ENCODE measurements at places on chromosomes 13 and 19.

DNA sequence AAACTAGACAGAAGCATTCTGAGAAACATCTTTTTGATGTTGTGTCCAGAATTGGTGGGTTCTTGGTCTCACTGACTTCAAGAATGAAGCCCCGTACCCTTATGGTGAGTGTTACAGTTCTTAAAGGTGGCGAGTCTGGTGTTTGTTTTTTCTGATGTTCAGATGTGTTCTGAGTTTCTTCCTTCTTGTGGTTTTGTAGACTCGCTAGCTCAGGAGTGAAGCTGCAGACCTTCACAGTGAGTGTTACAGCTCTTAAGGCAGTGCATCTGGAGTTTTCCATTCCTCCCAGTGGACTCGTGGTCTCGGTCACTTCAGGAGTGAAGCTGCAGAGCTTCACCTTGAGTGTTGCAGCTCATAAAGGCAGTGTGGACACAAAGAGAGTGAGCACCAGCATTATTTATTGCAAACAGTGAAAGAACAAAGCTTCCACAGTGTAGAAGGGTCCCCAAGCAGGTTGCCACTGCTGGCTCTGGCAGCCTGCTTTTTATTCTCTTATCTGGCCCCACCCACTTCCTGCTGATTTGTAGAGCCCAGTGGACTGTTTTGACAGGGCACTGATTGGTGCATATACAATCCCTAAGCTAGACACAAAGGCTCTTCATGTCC, 1820.8 kb downstream of the UQCRFS1 start:
- DNase-seq = no peak

DNA sequence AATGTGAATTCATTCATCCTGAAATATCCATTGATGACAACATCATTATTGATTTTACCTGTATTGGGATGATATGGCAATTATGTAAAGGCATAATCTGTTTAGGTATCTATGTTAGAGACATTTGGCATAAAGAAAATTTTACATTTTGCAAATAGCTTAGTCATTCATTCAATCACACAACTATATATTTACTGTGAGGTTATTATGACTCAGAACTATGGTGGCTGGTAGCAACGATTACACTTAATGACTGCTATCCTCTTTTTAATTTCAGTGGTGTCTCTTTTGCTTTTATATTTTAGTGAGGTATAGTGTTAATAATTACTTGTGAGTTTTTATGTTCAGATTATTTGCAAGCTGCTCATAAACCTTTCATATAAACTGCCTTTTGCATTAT, 955.9 kb downstream of the SLITRK6 start:
- DNase-seq = no peak

GRCh38 chr13:53398051-53398450, 369.4 kb downstream of the OLFM4 start:
- DNase-seq = no peak

DNA sequence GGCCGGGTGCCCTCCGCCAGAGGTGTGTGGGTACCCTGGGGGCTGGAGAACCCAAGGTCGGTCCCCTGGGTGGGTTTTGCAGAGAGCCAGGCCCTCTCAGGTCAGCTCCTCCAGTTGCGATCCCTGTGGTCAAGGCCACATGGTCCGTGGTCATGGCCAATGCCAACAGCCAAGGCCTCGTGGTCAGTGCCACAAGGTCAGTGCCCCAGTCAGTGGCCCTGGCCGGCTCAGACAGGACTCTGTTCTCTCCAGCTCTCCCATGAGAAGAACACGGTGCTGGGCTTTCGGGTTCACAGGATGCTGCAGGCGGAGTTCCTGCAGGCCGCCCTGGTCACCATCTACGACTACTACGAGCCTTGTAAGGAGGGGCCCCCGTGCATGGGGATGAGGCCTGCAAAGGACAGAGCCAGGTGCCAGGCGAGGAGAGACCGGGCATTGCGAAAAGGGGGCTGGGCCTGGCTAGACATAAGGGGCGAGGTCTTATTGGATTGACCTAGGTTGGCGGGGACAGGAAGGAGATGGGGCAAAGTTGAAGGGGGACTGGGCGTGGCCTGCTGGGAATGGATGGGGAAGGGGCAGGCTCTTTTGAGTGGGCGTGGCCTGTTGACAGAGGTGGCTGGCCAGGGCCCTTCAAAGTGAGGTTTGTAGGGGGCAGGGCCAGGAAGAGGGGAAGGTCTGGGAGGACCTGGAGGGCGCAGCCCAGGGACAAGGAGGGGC, 15.2 kb upstream of the SHFL start:
- no peak for DNase-seq

DNA sequence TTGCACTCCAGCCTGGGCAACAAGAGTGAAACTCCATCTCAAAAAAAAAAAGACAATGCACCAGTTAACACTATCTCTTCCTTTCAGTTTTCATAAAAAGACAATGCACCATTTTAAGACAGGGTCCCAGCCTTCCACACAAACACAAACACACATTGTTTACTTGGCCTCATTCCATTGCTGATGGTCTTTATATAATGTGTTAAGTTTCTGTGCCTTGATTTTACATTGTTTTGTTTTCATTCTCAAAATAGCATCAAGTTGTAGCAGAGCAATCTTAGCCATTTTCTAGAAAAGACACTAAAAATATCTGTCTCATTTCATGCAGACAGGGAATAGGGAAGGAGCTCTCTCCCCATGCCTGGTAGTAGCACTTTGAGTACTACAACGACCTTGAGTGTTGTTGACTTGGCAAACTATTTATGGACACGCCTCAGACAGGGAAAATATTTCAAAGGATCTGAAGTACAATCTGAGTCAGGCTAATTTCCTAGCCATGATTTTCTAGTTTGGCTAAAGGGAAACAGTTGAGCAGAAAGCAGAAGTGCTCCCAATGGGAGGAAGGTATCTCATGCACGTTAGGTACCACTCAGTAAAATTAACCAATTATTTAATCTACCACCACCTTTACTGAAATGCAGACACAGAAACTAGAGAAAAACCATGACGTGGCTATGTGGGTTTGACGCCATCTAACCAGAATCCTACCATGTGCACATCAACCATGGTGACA, 120.6 kb downstream of the ABCC4 start:
- no peak for DNase-seq

- DNase-seq = no peak
Observed at GRCh38 chr13:73876323-73876722, 257.9 kb downstream of the KLF12 start.

DNA sequence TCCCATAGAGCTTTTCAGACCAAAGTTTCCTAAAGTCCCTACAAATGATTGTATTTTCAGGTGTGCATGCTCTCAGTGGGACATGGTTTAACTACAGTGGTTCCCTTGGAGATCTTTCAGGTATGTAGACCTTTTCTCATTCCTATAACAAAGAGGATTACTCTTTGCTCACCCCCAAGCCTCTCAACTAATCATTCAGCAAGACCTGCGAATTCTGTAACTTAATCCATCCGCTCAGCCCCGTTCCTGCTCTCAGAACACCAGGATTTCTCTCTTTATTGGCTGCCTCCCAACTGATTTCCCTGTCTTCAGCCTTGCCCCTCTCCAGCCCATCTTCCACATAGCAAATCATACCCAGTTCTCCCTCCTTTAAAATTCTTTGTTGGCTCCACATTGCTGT, 253.6 kb downstream of the MTUS2 start:
- no peak for DNase-seq

- no peak for DNase-seq
Observed at GRCh38 chr19:19568802-19569756, 31.0 kb downstream of the CILP2 start.

GRCh38 chr19:4847190-4847973, 15.9 kb upstream of the TICAM1 start:
- no peak for DNase-seq

- DNase-seq = no peak
Observed at GRCh38 chr13:50721672-50721992, 121.9 kb downstream of the DLEU7 start.

GRCh38 chr19:53308339-53308811, 25.2 kb upstream of the ZNF845 start:
- DNase-seq = no peak

DNA sequence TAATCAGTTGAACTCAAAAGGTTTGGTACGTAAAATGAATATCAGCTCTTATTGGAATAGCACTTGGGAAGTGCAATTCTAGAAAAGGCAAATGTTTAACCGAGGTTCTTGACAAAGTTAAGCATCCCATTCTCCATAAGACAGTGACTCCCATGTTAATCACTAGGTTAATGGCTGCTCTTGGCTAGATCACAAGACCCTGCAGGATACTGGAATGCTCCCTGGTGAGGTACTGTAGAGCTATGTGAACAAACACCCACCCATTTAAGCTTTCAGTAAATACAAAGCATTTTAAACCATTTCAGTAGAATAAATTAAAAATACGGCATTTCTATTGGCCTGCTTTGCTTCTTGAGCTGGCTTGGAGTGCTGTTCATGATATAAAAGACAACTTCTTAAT, 56.5 kb downstream of the TDRD3 start:
- DNase-seq = no peak

- DNase-seq = no peak
Observed at GRCh38 chr13:113607056-113607888, 22.7 kb downstream of the TFDP1 start.

DNA sequence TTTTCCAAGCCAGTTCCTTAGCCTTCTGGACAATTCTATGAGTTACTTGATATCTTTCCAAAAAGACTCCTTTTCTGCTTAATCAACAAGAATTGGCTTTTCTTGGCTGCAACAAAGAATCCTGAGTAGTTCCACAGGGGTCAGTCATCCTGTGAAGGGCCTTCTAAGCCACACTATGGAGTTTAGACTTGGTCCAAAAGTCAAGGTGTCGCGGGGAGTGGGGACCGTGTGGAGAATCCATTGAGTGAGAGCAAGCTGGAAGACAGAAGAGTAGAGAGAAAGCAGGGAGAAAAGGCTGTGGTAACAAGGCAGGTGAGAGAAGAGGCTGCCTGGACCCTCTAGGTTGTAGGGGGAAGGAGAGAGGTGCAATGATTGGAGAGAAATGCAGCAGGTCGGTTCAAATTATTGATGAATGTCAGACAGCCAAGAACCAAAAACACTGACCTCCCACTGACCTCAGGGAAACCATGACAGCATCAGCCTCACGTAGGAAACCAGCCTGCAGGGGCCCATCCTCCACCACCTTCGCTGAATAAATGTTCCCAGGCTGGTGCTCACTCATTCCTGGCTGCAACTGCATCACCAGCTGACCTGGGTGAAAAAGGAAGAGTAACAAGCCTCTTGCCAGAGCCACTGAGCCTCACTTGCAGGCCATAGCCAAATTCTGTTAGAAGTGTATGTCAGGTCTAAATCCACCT, 7.1 kb upstream of the IFT88 start:
- DNase-seq = no peak

DNA sequence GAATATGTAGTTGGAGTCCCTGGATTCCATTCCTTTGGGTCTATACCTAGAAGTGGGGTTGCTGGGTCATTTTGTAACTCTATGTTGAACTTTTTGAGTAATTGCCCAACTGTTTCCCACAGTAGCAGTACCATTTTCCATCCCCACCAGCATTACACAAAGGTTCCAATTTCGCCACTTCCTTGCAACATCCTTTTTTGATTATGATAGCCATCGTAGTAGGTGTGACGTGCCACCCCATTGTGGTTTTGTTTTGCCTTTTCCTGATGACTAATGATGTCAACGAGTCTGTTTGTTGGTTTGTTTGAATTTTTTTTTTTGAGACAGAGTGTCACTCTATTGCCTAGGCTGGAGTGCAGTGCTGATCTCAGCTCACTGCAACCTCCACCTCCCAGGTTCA, 3.3 kb upstream of the PEX11G start:
- peak; percentile 58 for DNase-seq

GRCh38 chr19:14517840-14518505, at the start of gene DNAJB1:
Gene DNAJB1, minus strand, starts transcription at chr19:14518397. Its CDS starts 48 bp downstream, at chr19:14518349.
- DNase-seq = peak; percentile 72

DNA sequence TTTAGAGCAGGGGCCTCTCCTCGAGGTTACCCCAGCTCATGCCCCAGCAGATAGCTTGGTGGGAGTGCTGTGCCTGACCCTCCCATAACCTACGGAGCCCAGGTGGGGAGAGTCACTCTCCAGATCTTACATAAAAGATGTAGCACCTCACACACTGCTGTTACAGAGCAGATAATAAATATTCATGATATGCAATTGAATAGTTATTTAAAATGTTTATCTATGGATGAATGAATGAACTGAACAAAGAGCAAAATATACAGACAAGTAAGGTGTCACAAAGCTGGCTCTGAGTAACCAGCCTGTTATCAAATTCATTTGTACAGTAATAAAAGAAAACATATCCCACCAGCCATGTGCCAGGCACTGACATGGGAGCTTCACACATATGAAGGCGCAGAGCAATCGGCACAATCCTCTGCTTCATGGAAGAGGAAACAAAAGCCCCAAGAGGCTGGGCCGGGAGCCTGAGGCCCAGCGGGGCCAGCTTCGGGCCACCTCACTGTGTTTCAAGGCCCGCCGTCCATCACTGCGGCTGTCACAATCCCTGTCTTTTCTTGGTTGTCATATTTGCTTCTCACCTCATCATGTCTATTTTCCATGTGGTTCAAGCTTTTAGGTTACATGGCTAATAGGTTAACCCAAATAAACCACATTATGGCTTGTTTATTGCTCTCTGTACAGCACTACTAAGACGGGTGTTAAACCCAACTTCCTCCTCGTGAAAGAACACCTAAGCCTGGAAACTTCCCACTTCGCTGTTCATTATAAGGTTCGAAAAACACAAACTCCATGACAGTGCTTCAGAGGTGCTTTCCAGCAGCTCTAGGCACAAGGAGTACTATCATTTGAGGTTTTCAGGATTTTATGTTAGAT, 78.4 kb downstream of the IRS2 start:
- no peak for DNase-seq

DNA sequence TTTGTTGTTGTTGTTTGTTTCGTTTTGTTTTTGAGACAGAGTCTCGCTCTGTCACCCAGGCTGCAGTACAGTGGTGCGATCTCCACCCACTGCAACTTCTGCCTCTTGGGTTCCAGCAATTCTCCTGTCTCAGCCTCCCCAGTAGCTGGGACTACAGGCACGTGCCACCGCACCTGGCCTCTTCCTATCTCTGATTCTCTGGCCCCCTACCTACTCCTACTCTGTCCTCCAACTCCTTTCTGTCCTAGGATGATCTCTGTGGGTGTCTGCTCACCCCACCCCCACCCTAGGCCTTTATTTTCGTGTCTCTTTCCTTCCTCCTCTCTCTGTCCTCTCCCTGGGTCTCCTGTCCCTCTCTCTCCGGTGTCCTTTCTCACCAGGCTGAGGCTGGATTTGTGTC, 1.2 kb downstream of the PIH1D1 start:
- DNase-seq = no peak

- no peak for DNase-seq
Observed at GRCh38 chr19:3780786-3781304, 5.3 kb downstream of the MATK start.

DNA sequence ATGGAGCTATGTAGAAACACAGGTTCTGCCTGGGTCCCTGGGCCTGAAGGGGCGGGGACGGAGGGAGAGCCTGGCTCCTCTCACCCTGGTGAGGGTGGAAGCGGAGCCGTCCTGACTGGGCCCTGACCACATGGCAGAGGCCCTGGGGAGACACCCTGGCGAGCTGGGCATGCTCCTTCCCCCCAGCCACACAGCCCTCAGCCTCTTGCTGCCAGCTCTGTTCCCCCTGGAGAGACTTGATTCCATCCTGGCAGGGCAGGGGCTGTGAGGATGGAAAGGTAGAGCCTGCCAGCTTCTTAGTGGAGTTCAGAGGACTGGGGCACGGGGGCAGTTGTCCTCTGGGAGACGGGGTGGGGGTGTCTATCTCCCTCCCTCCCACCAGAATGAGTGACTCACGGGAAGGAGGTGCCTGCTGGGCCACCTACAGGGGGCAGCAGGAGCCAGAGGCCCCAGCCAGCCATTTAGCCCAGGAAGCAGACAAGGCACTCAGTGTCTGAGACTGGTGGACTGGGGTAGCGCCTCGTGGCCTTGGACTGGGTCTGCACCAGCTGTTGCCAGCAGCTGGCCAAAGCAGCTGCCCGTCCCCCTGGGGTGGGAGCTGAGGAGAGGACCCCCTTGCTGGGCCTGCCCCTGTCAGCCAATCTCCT, 22.8 kb upstream of the RNF17 start:
- DNase-seq = no peak

GRCh38 chr13:30222254-30222653, 85.1 kb downstream of the KATNAL1 start:
- no peak for DNase-seq
